ENCODE measurements at places on chromosomes 6 and 20.

- no peak for DNase-seq
Observed at GRCh38 chr20:62938105-62938888, at the start of gene GID8. GID8 (plus strand) TSS chr20:62938147; CDS start chr20:62941503, 3,356 bp downstream.

DNA sequence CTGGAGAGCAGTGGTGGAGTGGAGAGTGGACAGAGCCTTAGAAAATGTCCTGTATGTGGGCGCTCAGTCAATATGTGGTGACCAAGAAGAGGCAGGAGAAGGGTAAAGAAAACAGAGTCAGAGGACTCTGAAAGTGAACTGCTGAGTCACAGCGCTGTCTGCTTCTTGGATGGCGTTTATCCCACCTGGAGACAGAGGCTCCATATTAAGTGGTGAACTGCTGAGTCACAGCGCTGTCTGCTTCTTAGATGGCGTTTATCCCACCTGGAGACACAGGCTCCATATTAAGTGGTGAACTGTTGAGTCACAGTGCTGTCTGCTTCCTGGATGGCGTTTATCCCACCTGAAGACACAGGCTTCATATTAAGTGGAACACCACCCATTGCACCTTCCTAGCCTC is 119.3 kb upstream of the RALGAPA2 start:
- DNase-seq = no peak

DNA sequence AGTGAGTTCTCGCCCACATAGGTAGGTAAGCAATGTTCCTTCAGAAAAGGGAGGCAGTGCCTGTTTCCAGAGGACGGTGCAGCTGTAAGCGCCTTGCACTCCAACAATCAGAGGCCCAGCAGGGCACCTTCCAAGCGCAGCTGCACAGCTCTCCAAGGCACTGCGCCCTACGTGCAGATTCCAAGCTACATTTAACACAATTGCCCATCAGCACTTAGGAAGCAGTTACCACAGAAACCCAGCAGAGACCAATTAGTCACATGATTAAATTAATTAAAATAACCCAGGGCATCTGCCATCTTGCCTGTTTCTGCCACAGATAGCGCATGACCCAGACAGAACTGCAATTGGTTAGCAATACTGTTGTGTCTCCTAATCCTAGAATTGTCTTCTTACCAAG is 65.5 kb downstream of the SOBP start:
- no peak for DNase-seq

GRCh38 chr20:12061466-12061865 is 143.8 kb downstream of the BTBD3 start:
- DNase-seq = no peak

DNA sequence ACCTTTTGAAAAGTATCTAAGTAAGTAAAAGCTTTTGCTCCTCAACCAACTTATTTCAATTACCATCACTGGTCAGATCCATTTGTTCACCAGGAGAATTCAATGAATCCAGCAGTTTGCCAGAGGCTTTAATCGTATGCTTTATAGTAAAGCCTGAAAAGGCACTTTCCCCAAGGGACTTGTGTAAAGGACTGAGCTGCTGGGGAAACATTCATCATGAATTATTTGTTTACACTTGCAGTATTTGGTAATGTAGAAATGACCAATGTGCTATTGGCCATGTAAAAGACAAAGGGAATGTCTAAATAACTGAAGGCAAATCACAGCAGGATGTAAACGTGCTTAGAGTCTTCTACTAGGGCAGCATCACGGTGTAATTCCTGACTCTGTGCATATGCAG is 471.4 kb downstream of the ADGRB3 start:
- DNase-seq = no peak

DNA sequence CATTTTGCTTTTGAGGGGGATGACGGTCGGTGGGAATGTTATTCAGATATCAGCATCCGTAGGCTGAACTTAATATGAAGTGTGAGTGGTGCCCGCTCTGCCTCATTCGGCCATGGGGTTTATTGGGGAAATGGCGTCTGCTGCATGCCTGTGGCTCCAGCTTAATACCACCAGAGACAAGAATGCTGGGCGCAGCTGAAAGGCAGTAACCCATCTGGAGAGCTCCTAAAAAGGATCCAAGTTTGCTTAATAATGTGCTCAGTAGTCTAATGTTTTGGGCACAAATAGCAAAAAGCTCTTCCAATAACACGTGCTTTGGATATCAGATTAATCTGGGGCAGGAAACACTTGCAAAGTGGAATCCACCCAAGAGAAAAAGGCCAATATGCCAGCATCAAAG is 273.0 kb upstream of the TAB2 start:
- no peak for DNase-seq

- DNase-seq = no peak
Observed at GRCh38 chr20:57584768-57585461, 24.0 kb downstream of the PCK1 start.

- no peak for DNase-seq
Observed at GRCh38 chr6:12132351-12133222, 120.5 kb downstream of the HIVEP1 start.

DNA sequence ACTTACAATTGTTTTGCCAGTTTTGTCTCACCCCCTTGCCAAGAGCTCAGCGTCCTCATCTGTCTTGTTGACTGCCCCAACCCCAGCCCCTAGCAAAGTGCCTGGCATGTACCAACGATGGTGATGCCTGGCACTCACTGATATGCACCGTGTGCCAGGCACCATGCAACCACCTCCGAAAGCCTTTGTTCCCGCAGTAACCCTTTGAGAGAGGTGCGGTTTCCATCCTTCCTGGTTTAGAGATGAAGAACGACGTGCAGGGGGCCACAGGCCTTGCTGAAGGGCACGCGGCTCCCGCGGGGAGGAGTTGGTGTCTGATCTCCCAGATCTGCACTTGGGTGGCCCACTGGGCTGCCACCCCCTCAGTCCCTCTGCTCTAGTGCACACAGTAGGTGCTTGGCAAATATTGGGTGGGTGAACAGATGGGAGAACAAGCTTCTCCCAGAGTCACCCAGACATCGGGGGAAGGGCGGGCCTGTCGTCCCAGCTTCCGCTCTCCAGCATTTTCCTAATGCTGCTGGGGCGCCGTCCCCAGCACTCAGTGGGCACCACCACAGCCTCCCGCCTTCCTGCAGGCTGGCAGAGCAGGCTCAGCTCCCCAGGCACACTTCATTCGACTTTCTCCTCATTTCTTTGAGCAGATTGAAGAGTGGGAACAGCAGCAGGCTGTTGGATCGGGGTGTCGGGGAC is 35.3 kb downstream of the DLGAP4 start:
- DNase-seq = no peak

GRCh38 chr20:23225407-23226060 is 125.1 kb upstream of the NXT1 start:
- DNase-seq = no peak

DNA sequence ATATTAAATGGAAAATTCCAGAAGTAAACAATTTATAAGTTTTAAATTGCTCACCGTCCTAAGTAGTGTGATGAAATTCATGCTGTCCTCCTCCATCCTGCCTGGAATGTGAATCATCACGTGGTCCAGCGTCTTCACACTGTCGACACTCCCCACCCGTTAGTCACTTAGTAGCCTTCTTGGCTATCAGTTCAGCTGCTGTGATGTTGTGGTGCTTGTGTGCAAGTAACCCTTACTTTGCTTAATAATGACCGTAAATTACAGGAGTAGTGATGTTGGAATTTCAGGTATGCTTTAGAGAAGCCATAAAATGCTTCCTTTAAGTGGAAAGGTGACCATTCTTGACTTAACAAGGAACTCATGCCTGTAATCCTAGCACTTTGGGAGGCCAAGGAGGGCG is 25.2 kb downstream of the RIOK1 start:
- no peak for DNase-seq

DNA sequence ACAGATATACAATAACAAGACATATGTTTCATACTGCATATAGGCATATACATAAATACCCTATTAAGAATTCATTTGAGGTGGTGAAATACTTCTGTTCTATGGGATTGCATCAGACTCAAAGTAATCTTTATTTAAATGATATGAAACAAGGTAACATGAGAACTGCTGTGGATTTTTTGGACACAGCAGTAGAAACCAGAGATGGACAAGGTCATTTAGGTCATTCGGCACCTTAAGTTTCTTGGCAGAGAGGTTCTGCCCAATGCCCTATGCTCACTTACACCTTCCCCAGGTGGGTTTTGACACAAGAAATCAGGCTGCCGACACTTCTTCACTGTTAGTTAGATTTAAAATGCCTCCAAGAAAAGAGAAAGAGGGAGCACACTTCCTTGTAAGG is 43.9 kb upstream of the RBM24 start:
- no peak for DNase-seq

DNA sequence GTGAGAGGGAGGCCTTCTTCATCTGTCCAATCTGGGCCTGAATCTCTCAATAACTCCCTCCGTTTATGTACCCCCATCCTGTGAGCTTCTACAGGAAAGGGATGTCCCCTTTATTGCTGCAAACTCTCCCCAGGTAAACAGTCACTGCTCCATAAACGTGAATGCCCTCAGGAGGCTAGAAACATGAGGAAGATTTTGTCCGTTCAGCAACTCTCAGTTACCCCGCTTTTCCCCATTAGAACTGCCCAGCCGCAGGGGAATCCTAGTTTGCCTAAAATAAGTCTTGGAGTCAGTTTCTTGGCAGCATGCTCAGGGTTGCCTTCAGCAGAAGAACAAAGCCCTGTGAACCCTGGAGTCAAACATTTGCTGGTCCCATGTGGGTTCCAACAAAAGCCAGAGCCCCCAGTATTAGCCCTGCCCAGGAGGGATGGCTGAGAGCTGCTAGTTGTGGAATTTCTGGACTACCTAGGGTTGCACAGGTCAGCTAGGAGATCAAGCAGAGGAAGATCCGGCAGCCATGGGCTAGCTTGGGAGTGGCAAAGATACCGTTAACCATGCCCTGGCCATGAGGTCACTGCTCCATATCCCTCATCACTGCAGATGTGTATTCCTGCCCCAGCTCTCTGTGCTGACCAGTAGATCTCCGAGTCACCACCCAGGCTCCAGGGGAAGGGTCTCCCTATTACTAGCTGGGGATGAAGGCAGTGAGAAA is 640 bp downstream of the LRRN4 start:
- DNase-seq = no peak

GRCh38 chr20:50592282-50593004 is 82.3 kb downstream of the PTPN1 start:
- no peak for DNase-seq

DNA sequence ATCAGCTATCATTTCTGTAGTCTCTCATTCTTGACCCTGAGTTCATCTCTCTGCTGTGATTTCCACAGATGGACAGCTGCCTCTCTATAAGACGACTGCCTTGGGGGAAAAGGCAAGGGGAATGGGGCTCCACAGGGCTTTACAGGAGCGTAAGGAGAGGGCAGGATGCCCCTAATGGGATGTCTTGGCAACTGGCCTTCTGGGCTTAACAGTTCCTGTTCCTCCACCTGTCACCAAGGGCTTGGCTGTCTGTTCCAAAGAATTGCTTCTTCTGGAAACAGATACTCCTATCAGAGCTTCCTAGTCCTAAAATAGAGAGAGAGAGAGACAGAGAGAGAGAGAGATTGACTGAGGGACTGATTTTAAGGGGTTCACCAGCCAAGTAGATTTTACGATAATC is 181.9 kb downstream of the TMEM200A start:
- no peak for DNase-seq

DNA sequence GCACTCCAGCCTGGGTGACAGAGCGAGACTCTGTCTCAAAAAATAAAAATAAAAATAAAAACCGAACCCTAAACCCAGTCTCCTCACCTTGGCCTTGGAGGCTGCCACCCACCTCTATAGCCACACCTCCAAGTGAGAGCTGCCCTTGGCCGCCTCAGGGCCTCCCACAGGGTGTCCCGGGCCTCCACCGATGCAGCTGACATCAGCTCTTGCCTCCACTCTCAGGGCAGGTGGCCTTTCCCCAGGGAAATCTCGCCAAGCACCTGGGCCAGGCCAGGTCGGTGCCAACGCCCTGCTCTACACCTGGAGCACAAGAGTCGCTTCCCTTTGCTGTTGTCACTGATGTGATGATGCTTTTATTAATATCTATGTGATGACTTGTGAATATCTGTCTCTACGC is 8.9 kb upstream of the MYL9 start:
- no peak for DNase-seq

GRCh38 chr6:2221726-2222274 is 23.6 kb downstream of the GMDS start:
- DNase-seq = no peak

GRCh38 chr6:161227004-161227960 is 46.6 kb downstream of the AGPAT4 start:
- DNase-seq = no peak

DNA sequence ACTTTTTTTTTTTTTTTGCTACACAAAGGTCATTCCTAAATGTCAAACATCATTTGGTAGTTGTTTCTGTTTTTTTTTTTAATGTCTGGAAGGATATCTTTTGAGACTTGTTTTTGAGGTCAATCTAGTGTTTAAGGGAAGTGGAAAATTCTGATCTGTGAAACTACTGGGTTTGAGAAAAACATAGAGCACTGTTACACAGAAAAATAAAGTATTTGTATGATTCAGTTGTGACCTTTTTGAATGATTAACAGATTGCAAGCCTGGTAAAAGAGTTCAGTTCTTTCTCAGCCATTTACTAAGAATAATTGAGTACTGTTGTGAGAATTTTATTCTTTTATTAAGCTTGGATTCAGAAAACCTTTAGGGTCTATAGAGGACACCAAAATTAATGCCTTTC is 276.7 kb downstream of the ADGRB3 start:
- no peak for DNase-seq

- DNase-seq = no peak
Observed at GRCh38 chr6:116963972-116964371, 86.9 kb downstream of the RFX6 start.

Data from stimulated activated CD8-positive, alpha-beta memory T cell treated with anti-CD3 and anti-CD28 coated beads, Interleukin-12 subunit alpha, Interleukin-12 subunit beta, amount 100 ng/mL, for 1 hour (primary cell).